ENCODE measurements at places on chromosomes 2 and 18.
A peak's percentile ranks its signal among the peaks of the same experiment; 100 is the strongest.

GRCh38 chr2:62475172-62476011 lies 30.6 kb downstream of the TMEM17 start:
- DNase-seq, result no peak

- DNase-seq, result no peak
Observed at GRCh38 chr2:157903151-157903550, 27.0 kb upstream of the ACVR1 start.

DNA sequence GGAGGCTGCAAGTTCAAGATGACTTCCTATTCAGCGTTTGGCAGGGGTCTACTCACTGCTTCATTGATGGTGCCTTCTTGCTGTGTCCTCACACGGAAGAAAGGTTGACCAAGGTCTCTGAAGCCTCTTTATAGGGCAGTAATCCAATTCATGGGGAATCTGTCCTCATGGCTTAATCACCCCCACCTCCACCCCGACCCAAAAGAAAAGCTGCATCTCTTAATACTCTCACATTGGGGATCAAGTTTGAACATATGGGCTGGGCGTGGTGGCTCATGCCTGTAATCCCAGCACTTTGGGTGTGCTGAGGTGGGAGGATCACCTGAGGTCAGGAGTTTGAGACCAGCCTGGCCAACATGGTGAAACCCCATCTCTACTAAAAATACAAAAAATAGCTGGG lies 36.4 kb upstream of the HNMT start:
- DNase-seq, result no peak

GRCh38 chr2:113973810-113974209 lies 83.9 kb downstream of the ACTR3 start:
- no peak for DNase-seq

GRCh38 chr2:168152902-168153530 lies 94.4 kb downstream of the STK39 start:
- DNase-seq, result no peak

DNA sequence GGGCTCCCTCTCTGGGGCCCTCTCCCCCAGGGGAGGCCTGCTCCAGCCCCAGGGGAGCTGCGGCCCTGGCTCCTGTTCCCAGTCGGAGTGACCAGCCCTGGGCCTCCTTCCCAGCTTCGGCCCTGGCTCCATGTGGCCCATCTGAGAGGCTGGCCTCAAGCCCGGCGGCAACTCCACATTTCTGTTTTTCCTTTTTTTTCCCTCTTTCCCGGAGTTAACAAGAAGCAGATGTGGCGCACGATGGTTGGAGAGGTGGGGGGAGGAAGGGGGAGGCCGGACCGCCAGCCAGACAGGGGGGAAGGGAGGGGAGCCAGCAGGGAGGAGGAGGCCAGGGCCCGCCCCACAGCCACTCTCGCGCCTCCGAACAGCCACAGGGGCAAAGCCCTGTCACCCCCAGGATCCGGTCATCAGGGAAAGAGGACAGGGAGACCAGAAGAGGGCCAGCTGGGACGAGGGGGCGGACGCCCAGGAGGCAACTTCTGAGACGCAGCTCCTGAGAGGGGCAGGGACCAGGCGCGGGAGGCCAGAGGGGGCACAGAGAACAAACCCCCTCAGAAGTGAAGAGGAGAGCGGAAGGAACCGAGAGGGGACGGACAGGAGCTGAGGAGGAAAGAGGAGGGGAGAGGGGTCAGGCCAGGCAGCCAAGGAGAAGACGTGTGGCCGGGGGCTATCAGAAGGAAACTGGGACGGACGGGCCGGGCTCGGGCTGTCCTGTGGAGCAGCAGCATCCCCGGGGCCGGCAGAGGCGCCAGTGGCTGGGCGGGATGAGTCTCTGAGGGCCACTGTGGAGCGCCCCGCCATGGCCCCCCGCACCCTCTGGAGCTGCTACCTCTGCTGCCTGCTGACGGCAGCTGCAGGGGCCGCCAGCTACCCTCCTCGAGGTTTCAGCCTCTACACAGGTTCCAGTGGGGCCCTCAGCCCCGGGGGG lies at the start of gene EMILIN1:
Gene EMILIN1, plus strand, starts transcription at position 349 of the 928 bp plus-strand sequence. Its CDS starts 451 bp downstream, at position 800.
- no peak for DNase-seq

- no peak for DNase-seq
Observed at GRCh38 chr2:37375741-37376288, 31.4 kb downstream of the QPCT start.

DNA sequence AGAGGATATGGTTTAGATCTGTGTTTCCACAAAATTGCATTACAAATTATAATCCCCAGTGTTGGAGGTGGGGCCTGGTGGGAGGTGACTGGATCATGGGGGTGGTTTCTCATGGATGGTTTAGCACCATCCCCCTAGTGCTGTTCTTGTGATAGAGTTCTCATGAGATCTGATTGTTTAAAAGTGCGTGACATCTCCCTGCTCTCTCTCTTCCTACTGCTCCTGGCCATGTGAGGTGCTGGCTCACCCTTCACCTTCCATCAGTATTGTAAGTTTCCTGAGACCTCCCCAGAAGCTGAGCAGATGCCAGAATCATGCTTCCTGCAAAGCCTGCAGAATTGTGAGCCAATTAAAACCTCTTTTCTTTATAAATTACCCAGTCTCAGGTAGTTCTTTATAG lies 33.1 kb downstream of the LHCGR start:
- DNase-seq, result no peak

DNA sequence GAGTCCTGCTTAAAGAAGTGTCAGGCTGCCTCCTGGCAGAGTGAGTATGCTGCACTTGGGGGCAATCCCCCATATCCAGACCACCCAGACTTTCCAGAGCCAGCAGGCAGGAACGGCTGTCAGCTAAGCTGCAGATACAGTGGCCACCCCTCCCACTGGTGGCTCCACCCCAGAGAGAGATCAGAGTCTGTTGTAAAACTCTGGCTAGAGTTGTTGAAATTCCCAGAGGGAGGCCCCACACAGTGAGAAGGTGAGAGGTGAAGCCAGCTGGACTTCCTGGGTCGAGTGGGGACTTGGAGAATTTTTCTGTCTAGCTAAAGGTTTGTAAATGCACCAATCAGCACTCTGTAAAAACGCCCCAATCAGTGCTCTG lies 533.8 kb upstream of the ACVR2A start:
- DNase-seq, result no peak

DNA sequence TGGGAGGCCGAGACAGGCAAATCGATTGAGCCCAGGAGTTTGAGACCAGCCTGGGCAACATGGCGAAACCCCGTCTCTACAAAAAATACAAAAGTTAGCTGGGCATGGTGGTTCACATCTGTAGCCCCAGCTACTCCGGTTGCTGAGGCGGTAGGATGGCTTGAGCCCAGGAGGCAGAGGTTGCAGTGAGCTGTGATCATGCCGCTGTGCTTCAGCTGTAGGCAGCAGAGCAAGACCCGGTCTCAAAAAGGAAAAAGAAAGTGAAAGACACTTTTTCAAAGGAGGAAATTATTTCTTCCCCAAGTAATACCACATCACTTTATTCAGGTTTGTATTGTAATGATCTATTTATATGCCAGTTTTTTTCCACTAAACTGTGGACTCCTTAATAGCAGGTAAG lies 35.7 kb upstream of the TAF4B start:
- peak; percentile 20 for DNase-seq

- DNase-seq, result no peak
Observed at GRCh38 chr2:190110131-190110530, 47.6 kb upstream of the MSTN start.

- no peak for DNase-seq
Observed at GRCh38 chr2:40690525-40690924, 238.6 kb upstream of the SLC8A1 start.

- no peak for DNase-seq
Observed at GRCh38 chr18:31500051-31500688, 2.2 kb downstream of the DSG2 start.

DNA sequence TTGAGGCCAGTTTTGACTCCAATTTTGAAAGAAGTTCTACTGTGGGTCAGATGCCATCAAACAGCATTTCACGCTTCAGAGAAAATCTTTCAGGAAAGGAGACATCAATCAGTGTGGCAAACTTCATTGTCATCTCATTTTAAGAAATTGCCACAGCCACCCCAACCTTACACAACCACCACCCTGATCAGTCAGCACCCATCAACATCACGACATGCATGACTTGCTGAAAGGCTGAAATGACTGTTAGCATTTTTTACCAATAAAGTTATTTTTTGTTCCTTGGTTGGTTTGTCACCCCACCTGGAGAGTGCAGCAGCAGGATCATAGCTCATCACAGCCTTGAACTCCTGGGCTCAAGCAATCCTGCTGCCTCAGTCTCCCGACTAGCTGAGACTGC lies 10.4 kb downstream of the DNAJC10 start:
- DNase-seq, result no peak

GRCh38 chr2:12750166-12750905 lies 33.6 kb downstream of the TRIB2 start:
- no peak for DNase-seq

- no peak for DNase-seq
Observed at GRCh38 chr2:31384351-31384750, 30.2 kb downstream of the XDH start.

DNA sequence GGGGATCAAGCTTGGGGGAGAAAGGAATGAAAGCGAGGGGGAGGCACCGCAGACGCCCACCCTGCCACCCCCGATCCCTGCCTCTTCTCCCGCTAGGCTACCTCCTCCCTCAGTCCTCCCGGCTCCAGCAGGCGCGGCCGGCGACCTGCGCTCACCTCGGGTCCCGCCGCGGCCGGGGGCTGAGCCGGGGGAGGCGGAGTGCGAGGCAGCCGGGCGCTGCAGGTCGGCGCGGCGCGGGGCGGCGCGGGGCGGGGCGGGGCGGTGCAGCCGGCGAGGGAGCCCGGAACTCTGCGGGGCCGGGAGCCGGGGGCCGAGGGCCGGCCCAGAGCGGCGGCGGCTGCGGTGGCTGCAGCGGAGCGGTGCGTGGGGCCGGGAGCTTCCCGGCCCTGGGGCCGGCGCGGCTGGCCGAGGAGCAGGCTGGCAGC lies 477 bp downstream of the ACVR1 start:
- DNase-seq, result no peak

All from activated CD4-positive, alpha-beta T cell treated with anti-CD3 and anti-CD28 coated beads, Interleukin-2, amount 50 U/mL, for 4 hours (primary cell).